ENCODE measurements at places on chromosomes 5 and 9. TPM values are rescaled to one million over a fixed set of nuclear protein-coding genes. Genes with fewer than 3 reads are reported as not detected.

CD72 gene
- total RNA-seq = not detected

PITX1 gene
- total RNA-seq = 0.32 TPM

AQP7 gene
- total RNA-seq = not detected

BRINP1 gene
- not detected for total RNA-seq

SOHLH1 gene
- total RNA-seq = not detected

LHX6 gene
- total RNA-seq = not detected

PCDHB14 gene
- total RNA-seq = 0.61 TPM

BARHL1 gene
- total RNA-seq = not detected

UBE2QL1 gene
- total RNA-seq = under 0.01 TPM

IRX1 gene
- total RNA-seq = under 0.01 TPM

NME5 gene
- total RNA-seq = 1.1 TPM

ACTBL2 gene
- under 0.01 TPM for total RNA-seq

SLC46A2 gene
- total RNA-seq = not detected

ATP10B gene
- not detected for total RNA-seq

WDR31 gene
- 0.46 TPM for total RNA-seq

HAND1 gene
- total RNA-seq = not detected

TAF11L4 gene
- not detected for total RNA-seq

CXXC5 gene
- 27.7 TPM for total RNA-seq

PCDHA13 gene
- total RNA-seq = 0.15 TPM

TLE1 gene
- total RNA-seq = 31.6 TPM

SEMA6A gene
- total RNA-seq = 0.15 TPM

RNF180 gene
- 4.6 TPM for total RNA-seq

SUSD3 gene
- total RNA-seq = not detected

NR2F1 gene
- 24.6 TPM for total RNA-seq

AJM1 gene
- 0.61 TPM for total RNA-seq

NDUFA8 gene
- total RNA-seq = 55.9 TPM

All from epithelial cell of umbilical artery (primary cell).